ENCODE measurements at places on chromosomes 12 and 14.

DNA sequence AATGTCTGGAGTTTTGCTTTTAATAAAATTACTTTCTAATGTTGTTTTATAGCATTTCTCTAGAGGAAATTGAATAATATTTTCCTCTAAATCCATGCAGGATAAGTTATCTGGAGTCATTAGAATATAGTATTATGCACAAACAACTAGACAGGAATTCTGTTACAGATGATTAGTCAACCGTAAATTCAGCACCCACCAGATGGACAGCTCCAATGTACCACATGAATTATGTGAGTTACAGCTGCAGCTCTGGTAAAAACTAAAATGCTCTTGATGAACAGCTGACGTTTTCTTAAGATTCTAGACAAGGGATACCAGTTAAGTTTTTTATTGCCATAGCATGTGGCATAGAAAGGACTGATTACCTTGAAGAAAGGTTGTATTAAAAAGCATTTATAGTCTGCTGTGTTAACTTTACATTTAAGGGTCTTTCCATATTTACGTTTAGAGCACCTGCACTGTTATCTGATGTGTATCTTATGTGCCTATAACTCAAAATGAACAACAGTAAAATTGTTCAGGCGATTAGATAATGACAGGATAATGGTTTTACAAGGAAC lies 321.4 kb upstream of the LRFN5 start:
- no peak for DNase-seq

DNA sequence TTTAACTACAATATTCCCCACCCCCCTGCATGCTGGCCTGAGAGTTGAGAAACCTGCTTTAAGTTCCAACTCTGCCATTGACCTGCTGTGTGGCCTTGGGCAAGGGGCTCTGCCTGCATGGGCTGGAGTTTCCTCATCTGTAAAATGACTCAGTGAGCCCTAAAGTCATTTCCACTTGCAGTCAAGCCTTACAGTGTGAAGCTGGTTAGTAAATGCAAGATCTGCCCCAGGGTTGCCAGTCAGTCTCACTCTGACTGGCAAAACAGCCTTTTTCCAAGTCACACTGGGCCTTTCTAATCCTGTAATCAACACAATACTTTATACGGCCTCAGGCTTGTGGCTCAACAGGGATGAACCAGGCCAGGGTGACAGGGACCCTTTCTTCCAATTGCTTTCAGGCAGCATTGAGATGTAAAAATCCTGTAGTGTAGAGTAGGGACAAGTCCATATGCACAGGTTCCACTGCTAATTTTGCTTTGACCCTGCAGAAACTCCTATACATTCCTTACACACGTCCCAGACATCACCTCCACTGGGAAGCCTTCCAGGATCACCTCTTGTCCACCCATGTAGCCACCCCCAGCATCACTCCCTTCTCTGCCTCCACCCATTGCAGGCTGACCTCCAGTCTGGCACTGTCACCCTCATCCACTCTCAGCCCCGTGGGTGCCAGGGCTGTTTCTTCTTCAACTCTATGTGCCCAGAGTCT lies 42.6 kb upstream of the PRIMA1 start:
- no peak for DNase-seq

DNA sequence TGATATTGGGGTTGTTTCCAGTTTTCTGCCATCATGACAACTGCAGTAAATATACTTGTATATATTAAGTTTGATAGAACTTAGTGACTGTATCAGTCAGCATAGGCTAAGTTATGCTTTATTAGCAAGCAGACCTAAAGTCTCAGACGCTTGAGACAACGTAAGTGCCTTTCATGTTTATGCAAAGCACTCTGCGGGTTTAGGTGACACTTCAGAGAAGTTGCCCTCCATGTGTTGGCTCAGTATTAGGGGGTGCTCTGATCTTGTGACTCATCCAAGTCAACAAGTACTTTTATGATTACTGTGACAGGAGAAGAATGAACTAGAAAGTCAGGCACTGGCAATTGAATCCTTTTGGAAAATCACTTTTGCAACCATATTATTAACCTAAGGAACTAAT lies 13.3 kb upstream of the OTOGL start:
- DNase-seq = no peak

- no peak for DNase-seq
Measured at GRCh38 chr12:43208627-43209026, 343.4 kb downstream of the ADAMTS20 start.

DNA sequence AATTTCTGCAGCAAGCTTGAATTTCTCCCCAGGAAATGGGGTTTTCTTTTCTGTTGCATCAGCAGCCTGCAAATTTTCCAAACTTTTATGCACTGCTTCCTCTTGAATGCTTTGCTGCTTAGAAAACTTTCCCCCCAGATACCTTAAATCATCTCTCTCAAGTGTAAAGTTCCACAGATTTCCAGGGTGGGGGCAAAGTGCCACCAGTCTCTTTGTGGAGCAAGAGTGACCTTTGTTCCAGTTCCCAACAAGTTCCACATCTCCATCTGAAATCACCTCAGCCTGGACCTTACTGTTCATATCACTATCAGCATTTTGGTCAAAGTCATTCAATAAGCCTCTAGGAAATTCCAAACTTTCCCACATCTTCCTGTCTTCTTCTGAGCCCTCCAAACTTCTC lies 241.6 kb upstream of the TMTC1 start:
- DNase-seq = no peak

DNA sequence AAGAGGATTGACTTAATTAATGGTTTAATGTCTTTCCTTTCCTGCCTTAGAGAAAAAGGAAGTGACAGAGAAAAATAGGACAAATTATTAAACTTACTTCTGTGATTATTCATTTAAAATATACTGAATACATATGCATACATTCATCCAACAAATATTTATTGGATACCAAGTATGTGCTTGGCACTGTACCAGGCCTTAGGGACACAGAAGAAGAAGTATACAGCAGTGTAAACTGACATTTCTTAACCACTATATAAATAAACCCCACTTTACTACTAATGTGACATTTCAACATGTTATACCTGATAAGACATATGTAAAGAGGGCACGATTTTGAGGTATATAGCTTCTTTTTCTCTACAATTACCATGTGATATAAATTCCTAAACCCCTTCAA lies 53.6 kb downstream of the ERO1A start:
- DNase-seq = no peak

All from effector memory CD4-positive, alpha-beta T cell (primary cell).